ENCODE measurements at places on chromosomes 4 and X.

GRCh38 chrX:21907260-21907659 is 33.2 kb upstream of the SMS start:
- no peak for DNase-seq

DNA sequence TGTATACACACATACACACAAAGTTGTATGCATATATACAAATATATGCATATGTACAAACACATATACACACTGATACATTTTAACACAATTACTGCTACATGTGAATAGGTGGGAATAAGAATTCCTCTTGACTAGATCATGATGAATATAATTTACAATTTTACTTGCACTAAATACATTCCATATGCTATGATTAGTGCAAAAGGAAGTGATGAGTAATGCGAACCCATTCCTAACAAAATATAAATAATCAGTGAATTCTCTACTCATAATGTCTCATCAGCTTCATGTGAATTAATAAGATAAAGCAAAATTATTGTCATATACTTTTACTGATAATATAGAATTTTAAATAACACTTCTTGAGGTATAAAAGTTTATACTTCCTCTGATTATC is 1077.3 kb upstream of the PCDH10 start:
- DNase-seq, result no peak

GRCh38 chrX:43139645-43140044 is 361.7 kb upstream of the PPP1R2C start:
- DNase-seq, result no peak

DNA sequence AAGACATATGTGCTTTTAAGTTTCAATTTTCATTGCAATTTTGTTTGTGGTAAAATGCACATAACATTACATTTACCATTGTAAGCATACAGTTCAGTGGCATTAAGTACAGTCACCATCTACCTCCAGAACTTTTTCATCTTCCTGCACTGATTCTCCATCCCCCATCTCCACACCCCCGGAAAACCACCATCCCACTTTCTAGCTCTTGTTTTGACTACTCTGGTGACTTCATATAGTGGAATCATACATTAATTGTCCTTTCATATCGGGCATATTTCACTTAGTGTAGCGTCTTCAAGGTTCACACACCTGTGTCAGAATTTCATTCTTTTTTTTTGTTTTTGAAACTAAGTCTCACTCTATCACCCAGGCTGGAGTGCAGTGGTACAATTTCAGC is 143.5 kb downstream of the GPR143 start:
- peak; percentile 29 for DNase-seq

DNA sequence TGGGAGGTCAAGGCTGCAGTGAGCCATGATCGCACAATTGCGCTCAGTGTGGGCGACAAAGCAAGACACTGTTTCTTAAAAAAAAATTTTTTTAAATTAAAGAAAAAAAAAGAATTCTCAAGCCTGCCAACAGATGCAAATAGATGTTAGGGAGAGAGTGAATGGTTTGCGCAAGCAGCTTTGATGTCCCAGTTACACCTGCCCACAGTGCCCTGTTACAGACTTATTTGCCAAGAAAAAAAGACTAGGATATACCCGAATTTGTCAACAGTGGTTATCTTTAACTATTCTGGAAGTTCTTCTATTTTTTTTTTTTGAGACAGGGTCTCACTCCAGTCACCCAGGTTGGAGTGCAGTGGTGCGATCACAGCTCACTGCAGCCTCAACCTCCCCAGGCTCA is 44.3 kb upstream of the UGDH start:
- no peak for DNase-seq

- no peak for DNase-seq
Observed at GRCh38 chrX:77444075-77444474, 3.1 kb upstream of the FGF16 start.

All from activated CD4-positive, alpha-beta T cell treated with anti-CD3 and anti-CD28 coated beads for 36 hours (primary cell).